ENCODE measurements at places on chromosomes 16 and 17.

GRCh38 chr17:28466521-28467048, 6.9 kb upstream of the SLC13A2 start:
- DNase-seq: no peak

DNA sequence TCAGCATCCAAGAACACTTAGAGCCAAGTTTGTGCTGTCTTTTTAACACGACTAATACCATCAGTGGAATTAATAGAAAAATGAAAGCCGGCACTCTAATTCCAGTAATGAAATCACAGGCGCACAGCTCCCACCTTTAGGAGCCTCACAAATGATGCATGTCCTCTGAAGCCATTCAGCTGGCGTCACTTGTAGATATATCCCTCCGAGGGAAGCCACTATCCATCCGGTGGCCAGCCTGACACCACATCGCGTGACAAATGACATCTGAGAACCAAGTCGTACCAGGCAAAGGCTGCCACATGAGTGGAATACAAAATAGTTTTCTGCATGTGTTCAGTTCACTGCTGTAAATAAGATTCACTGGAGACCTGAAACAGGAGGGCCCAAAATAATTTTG, 205.6 kb downstream of the GRIN2A start:
- no peak for DNase-seq

- DNase-seq: no peak
Observed at GRCh38 chr17:82003411-82004381, 19.0 kb downstream of the CENPX start.

- peak; percentile 88 for DNase-seq
Observed at GRCh38 chr17:38584350-38584925, 21.3 kb downstream of the SRCIN1 start.

DNA sequence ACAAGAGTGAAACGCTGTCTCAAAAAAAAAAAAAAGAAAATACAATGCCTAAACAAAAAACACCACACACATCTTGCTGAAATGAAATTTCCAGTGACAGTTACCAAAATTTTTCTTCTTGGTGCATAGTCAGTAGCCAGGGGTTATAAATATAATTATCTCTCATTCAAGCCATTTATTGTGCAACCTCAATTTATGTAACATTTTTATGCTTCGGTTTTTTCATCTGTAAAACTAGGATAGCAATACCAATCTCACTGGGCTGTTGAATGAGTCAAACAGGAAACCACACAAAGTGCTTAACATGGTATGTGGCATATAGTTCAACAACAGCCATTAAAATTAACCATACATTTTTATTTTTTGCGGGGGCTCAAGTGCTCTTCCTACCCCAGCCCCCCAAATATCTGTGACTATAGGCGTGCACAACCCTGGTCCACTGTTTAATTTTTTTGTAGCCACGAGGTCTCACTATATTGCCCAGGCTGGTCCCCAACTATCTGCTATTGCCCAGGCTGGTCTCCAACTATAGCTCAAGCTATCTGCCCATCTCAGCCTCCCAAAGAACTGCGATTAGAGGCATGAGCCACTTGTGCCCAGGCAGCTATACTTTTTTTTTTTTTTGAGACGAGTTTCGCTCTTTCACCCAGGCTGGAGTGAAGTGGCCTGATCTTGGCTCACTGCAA, 2.6 kb downstream of the COG4 start:
- DNase-seq: peak; percentile 89

- peak; percentile 56 for DNase-seq
Observed at GRCh38 chr16:89363621-89364393, 126.6 kb downstream of the ANKRD11 start.

DNA sequence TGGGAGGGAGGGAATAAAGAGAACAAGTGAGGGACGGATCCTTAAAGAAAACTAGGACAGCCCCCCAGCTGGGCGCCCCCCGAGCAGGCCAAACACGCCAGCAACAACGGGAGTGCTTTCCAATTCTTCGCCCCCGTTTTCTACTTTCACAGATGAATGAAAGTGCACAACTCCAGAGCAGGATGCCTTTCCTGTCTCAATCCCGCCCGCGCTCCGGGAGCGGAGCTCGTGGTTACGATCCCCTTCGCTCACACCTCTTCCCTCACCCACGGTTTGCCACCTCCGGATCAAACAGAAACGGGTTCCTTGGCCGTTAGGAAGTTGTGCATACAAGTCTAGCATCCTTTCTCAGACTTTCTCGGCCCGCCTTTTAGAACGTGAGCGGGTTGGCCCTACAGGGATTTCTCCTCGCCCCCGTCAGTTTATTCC, 680 bp downstream of the SKA2 start:
- peak; percentile 35 for DNase-seq

DNA sequence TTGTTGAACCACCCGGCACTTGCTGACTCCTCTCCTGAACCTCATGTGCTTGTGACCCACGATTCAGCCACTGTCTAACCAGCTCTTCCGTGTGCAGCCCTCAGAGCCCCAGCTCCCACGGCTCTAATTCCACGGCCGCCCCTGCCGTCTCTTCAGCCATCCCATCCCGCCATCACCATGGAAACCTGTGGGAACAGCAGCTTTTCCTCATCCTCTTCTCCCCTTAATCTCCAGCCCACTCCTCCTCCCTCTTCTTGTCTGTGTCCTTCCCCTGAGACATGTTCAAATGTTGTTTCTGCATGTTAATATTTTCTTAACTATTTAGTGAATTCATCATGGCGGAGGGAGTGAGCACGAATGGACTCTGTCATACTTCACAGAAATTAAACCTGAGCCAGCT, 285.2 kb downstream of the CDH13 start:
- no peak for DNase-seq

DNA sequence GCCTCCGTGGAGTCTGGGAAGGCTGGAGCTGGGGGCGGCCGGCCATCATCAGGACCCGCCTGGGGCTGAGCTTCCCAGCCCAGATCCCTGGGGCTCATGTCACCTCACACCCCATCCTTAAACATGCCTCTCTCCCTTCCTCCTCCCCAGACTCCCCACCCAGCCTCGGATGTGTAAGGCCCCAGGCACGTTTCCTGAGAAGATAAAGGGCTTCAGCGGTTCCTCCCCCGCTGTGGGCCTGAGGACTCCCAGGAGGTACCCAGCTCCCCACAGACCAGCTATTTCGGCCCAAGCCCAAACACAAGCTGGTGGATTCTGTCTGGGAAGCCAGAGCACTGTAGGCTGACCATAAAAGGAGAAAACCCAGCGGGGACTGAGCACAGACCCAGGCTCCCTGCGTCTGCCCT, 49.2 kb downstream of the MYH11 start:
- DNase-seq: no peak

GRCh38 chr17:6526362-6527152, 29.8 kb downstream of the PITPNM3 start:
- DNase-seq: no peak

GRCh38 chr16:57960310-57960709, 10.6 kb downstream of the CNGB1 start:
- DNase-seq: no peak

GRCh38 chr16:53680756-53681155, 22.9 kb downstream of the RPGRIP1L start:
- no peak for DNase-seq

- DNase-seq: no peak
Observed at GRCh38 chr17:17388657-17389496, 85.7 kb downstream of the NT5M start.

DNA sequence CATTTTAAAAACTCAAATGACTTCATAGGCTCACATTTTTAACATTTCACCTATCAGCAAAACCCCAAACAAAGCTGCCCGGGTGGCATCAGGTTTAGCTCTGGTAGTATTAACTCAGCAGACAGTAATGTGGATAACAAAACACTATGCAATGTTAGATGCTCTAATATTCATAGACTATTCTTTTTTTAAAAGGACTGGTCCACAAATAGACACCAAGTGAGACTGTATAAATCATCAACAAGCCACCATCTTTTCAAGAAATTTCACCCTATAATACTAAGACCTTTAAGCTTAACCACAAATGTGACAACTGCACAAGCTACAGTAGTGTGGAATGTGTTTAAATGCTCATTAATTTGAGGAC, 20.2 kb downstream of the SNN start:
- DNase-seq: no peak

GRCh38 chr16:52964290-52964689, 88.4 kb downstream of the CHD9NB start:
- no peak for DNase-seq

- peak; percentile 59 for DNase-seq
Observed at GRCh38 chr17:36057911-36058310, 6.2 kb upstream of the CCL18 start.

DNA sequence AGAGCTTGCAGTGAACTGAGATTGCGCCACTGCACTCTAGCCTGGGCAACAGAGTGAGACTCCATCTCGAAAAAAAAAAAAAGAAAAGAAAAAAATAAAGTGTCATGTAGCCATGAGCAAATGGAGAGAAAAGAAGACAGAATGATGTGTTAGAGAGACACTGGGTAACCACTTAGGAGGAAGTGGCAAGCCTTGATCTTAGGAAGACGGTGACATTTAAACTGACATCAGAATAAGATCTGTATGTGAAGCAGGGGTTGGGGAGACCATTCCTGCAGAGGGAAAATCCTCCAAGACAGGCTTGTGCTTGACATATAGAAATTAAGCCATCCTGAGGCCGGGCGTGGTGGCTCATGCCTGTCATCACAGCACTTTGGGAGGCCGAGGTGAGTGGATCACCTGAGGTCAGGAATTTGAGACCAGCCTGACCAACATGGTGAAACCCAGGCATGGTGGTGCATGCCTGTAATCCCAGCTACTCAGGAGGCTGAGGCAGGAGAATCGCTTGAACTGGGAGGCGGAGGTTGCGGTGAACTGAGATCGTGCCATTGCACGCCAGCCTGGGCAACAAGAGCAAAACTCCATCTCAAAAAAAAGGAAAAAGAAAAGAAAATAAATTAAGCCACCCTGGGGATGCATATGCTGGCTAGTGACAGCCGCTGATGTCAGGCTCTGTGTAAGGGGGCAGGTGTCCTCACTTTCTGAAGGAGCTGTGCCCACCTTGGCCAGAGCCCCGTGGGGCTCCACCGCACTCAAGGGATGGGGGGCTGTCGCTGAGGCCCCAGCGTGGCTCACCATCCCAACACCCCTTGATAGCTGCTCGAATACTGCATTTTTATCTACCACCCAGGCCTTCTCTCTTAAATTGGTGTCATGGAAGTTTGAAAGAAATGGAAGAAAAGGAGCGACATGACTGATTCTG, 13.1 kb upstream of the CYB5B start:
- no peak for DNase-seq

- DNase-seq: no peak
Observed at GRCh38 chr16:30031477-30031918, 427 bp upstream of the TLCD3B start.

DNA sequence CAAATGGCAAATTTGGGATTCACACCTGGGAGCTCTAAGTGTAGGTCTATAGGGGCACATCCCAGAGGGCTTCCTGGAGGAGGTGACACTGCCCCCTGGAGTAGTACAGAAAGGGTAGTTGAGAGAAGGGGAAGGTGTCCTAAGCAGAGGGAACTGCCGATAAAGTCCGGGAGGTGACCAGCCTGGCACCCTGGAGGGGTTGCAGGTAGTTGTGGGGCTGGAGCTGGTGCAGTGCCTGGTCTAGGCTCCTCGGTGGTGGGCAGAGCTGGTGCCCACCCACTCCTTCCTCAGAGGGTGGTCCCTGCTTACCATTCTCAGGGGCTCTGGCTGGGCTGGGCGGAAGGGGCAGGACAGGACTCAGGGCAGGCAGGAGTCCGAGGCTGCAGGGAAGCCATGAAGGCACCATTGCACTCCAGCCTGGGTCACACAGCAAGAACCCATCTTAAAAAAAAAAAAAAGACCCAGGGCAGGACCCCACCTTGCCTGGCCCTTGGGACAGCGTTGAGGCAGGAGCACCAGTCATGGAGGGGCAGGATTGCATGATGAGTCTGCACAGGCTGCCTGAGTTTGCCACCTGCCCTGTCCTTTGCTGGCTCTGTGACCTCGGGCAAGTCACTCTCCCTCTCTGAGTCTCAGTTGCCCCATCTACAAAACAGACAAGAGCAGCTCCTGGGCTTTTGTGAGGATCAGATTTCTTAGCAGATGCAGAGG, 43.8 kb downstream of the LAT start:
- no peak for DNase-seq

DNA sequence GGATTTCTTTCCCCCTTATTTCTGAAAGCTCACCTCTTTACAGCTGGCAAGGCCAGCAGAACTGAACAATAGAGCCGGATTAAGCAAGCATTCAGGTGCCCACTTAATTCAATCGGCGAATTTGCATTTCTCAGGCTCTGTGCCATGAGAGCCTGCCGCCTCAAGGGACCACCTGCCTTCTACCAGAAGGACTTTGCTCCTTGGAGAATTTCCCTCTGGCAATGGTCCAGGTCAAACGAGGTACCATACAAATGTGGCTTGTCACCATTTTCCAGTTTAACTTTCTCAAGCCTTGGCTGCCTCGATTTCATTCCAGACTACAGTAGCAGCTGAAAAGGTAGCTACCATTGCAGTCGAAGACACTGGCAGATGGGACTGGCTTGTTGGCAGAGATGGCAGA, 534.0 kb downstream of the MAF start:
- no peak for DNase-seq

DNA sequence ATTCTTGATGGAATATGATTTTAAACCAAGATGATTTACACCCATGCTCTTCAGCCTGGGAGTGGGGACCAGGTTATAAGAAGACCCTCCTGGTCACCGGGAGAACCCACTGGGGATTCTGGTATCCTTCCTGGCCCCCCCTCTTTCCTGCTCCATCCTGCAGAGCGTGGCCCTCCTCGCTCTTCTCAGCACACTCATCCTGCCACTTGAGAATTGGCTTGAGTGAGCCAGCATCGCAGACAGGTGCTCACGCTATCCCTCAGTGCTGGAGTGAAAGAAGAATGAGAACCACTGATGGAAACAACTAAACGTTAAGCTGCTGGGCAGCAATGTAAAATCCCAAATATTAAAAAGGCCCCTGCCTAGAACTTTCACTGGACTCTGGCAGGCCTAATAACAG, 98.0 kb downstream of the CYTH1 start:
- no peak for DNase-seq

DNA sequence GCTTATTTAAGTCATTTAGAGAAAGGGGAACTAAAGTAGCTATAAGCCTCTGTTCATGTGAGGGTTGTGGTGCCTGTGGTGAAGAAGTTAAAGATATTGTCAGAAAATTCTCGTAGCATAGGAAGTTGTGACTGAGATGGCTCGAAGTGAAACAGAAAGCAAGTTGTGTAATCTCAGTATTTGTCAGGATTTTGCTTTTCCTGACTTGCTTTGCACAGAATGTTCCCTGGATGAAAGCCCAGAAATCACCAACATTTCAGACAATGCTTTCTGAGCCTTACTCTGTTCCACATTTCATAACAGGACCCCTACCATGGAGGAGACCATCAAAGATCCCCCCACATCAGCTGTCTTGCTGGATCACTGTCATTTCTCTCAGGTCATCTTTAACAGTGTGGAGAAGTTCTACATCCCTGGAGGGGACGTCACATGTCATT, 10.6 kb downstream of the CALCOCO2 start:
- peak; percentile 88 for DNase-seq

GRCh38 chr16:73847090-73847489, 449.5 kb upstream of the PSMD7 start:
- DNase-seq: no peak

- no peak for DNase-seq
Observed at GRCh38 chr17:38885728-38886642, 16.1 kb downstream of the LASP1 start.

All from suppressor macrophage treated with lipopolysaccharide for 1 hour (primary cell).